Stimulated activated CD8-positive, alpha-beta memory T cell treated with anti-CD3 and anti-CD28 coated beads, Interleukin-7, amount 100 ng/mL, for 1 hour (primary cell): ENCODE measurements at places on chromosomes 5 and 9.

DNA sequence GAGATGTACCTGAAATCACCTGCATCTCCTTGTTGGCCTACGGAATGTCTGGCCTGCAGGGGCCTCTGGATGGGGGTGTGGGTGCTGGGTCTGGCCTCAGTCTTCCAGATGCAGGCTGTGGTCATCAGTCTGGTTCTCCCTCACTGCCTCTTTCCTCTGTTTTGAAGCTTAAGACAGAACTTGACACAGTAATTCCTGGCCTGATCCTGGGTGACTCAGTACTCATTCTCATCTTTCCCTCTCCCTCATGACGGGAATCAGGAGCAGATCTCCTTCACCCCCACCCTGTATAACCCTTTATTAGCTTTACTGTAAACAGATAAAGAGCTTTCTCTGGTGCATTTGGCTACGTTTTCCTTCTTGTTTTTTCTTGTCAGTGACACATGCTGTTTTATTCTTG is 89.3 kb upstream of the ADAMTS16 start:
- no peak for DNase-seq

GRCh38 chr5:174223355-174223754 is 177.8 kb downstream of the NSG2 start:
- DNase-seq: no peak

GRCh38 chr9:89863141-89863540 is 258.3 kb downstream of the GADD45G start:
- DNase-seq: no peak

DNA sequence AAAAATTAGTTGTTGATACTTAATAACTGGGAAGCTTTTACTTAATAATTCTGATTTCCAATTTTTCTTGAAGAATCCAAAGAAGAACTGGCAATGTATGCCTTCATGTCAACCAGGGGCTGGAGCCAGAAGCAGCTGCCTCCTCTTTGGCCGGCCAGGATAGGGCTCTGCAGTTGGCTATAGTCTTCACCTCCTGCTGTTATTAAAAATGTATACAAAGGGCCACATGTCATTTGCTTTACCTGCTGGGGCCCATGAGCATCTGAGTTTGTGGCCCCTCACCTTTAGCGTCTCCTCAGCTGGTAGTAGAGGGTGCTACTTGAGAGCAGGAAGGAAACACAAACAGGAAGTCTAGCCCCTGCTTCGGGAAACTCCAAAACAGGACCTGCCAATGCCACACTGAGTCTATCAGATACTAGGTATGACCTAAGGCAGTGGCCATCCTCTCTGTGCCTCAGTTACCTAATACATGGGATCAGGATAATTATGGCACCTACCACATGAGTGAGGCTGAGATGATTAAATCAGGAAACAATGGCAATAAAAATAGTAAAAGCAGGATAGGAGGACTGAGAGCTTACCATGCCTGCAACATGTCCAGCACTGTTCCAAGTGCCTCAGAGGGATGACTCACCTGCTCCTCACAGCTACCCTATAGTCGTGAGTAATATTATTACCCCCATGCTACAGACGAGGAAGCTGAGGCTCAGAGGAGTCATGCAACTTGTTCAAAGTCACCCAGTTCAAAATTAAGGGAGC is 21.3 kb downstream of the CCDC69 start:
- DNase-seq: no peak

- no peak for DNase-seq
Measured at GRCh38 chr5:115430374-115430773, 114.2 kb downstream of the FEM1C start.

DNA sequence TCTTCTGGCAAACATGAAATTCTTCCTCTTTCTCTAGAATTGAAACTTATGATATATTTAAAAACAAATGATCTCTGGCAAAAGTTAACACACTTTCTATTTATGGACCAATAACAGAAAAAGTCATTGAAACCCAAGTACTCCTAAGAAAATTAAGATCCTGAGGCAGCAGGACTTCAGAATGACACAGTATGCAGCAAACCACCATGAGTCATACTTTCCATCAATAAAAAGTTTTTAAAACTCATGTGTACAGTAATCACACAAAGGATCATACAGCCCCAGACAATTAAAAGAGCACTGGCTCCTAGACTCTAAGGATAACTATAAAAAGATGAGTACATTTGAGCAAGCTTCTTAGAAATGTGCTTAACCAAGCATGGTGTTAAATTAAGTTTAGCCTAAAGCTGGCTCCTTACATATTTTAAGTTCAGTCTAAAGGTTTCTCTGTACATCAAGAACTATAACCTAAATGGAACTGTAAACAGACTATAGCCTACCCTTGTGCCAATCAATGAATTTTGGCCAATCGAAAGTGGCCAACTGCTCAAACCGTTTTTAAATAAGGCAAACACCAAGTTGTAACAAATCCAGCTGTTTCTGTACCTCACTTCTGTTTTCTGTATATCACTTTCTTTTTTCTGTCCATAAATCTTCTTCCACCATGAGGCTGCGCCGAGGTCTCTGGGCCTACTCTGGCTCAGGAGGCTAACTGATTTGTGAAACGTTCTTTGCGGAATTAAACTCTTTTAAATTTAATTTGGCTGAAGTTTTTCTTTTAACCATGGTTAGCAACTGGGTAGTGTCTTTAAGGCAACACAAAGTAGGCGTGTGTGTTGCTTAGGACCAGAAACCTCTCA is 232.1 kb upstream of the PIK3R1 start:
- no peak for DNase-seq

GRCh38 chr9:114261987-114262386 is 60.9 kb upstream of the ORM1 start:
- no peak for DNase-seq

DNA sequence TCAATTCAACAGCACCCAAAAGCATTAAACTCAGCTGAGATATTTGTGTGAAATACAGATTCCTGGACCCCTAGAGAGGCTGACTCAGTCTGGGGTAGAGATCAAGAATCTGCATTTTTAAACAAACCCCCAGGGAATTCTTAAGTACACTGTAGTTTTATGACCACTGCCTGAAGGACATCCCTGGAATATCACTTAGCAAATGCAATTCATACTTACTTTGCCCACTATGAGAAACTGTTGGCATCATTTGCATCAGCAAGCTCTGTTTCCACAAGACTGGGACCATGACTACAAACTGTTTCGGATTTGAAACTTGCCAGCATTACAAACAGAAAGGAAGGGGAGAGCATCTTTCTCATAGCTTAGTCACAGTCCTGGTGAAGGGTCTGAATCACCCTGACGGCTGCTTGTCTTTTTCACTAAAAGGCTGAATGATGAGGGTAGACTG is 63.7 kb downstream of the MLLT3 start:
- DNase-seq: no peak

DNA sequence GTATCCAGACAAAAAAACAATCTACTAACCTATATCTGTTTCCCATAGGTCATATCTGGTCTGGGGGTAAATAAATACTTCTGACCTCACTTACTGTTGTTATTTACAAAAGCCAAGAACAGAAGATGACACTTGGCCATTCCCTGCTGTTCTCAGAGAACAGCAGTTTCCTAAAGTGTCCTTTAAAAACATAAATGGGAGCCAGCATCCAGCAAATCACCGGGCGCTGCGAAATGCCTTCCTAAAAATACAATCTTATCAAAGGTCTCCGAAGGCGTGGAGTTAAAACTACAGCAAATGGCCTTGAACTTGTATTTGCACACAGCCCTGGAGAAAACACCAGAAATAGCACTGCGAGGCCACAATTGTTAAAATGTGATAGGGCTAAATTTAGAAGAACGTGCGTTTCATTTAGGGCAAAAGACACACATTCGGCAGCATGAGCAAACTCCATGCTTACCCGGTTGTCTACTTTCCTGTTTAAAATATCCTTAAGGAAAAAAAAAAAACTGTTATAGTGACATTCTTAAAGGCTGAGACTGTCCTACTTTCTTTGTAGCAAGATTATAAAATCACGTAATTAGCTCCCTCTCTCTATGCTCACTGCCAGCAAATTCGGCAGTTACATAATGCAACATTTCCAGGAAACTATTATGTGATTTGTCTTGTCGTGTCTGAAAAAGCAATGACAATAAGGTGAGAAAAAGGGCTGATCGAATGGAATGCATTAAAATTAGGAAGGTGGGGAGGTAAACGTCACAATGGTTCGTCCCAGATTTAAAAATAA is 1.5 kb downstream of the NFIL3 start:
- DNase-seq: no peak

DNA sequence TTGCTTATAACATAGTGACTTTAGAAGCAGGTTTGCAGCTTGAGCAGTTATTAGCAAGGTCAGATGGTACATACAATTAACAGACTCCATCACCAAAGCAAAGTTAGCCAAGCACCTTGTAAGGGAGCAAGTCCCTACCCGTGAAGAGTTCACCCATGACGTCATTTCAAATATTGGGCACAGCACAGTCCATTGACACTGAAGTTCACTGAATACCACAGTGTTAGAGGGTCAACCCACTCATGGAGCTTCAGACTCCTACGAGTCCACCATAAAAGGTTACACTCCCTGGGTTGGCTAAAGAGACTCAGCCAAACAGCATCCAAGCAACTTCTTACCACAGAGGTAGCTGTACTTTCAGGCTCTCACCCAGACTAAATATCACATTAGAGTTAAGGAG is 77.5 kb downstream of the GALNT10 start:
- no peak for DNase-seq

- no peak for DNase-seq
Measured at GRCh38 chr9:113720495-113720894, 155.6 kb upstream of the ZNF618 start.

DNA sequence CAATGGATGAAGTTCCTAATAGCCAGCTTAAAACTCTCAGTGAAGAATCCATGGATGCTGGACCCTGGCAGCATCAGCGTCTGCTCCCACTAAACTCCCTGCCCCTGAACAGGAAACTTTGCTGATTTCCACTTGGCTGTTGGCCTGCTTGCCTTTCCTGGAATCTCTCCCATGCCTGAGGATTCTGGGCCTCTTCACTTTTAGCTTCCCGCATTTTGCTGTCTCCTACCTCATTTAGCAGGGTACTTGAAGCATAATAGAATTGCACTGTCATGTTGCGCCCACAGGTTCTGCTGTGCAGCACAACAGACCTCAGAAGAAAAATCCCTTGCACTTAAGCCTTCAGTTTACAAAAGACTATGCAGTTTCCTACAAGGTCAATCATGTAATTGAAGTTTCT is 127.6 kb downstream of the DROSHA start:
- DNase-seq: no peak

DNA sequence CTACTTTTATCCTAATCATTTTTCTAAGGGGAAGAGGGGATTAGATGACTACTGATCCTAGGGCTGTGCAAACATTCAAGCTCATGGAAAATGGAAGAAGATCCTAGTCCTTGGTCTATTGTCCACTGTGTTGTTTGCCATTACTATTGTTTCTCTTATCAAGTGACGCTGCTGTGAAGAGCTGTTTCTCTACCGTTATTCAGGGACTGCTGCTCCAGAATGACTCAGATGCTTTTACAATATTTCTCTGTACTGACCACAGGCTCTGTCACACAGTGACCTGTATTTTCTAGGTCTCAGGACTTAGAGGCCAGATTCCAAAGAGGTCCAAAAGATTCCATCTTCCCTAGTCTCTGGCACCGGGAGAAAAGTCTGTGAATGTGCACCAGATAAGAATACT is 159.5 kb upstream of the CHD1 start:
- no peak for DNase-seq

DNA sequence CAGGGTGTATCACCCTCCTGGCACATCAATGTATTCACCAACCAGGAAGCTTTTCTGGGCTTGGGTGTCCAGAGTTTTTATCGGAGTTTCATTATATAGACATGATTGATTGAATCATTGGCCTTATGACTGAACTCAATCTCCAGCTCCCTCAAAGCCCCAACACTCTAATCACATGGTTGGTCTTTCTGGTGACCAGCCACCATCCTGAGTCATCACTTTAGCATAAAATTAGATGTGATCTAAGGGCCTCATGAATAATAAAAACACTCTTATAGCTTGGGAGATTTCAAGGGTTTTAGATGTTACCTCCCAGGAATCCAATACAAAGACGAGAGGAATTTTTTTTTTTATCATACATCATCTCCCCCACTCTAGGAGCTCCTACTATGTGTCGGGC is 7.7 kb upstream of the PBX3 start:
- no peak for DNase-seq

GRCh38 chr5:116626272-116626723 is 51.7 kb upstream of the SEMA6A start:
- DNase-seq: no peak

GRCh38 chr5:74765929-74766328 is 988 bp downstream of the GFM2 start:
- no peak for DNase-seq

DNA sequence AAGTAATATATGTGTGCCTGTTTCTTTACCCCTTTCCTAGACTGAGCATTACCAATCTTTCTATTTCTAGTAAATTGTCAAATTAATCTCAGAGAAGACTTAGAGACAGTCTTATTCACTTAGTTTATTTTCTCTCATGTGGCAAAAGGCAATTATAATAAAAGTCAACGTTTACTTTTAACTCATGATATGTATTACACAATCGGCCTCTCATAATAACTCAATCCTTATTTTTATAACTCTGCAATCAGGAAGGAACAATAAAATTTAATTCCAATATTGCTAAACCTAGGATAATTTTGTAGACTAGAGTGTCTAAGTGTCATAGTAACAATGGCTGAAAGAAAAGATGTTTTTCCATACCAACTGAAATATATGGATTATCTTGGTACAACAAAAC is 214.6 kb downstream of the PDE4D start:
- no peak for DNase-seq

DNA sequence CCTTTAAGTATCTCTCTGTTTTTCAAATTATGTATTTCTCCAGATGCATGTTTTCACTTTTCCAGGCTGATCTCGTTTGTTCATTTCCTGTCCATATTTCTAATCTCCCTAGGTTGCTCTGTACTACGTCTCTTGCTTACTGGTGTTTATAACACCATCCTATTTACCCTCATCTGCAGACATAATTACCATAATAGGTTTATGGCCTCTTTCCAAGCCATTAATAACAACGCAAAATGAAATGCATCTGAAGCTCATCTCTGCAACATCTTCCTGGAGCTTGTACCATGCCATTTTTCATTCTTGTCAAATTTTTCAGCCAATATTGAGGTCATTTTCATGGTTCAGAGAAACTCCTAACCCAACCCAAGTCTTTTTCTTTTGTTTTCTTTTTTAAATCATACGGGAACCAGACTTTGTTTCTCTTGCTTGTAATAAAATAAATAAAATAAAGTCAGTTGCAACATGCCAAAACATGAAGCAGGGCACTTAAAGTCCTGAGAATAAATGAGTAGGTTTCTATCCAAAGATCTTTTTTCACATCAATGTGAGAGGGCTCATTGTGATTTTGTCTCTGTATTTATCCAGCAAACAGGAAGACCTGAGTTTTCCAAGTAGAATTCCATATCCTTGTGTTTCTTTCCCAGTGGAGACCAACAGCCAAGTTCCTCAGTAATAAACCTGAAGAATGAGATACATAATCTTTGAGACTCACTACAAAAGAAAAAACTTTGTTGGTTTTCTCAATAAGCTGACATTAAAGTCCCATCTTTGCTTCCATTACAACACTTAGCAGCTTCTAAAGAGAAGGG is 37.0 kb downstream of the DPYSL3 start:
- DNase-seq: no peak

GRCh38 chr9:70601000-70601951 is 186.8 kb upstream of the KLF9 start:
- DNase-seq: no peak
